ENCODE measurements at places on chromosomes 5 and 9. TPM values are rescaled to one million over a fixed set of nuclear protein-coding genes. Genes with fewer than 3 reads are reported as not detected.

The ADCY2 gene
- total RNA-seq, result not detected

DNA sequence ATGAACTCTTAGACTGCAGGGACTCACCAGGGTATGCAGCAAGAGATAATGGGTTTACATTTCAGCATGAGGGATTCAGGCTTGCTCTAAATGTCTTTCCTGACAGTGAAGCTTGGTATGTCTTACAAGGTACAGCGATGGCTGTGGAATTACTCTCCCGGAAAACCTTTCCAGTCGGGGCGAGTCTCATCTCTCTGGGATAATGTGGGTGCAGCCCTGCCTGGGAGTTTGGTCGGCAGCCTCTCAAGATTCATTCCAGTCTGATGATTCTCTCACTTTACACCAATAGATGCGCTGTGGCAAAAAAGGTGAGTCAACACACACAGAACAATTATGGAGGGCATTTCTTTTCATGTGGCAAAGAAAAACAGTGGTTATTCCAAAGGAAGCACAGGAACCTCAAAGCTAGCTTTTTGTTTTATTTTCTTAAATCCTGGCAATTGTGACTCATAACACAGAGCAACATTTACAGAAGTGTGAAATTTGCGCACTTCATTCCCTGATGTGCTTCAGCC is 190.3 kb downstream of the DCP2 start:
- DNase-seq, result peak; percentile 97

The SOHLH1 gene
- not detected for total RNA-seq

DNA sequence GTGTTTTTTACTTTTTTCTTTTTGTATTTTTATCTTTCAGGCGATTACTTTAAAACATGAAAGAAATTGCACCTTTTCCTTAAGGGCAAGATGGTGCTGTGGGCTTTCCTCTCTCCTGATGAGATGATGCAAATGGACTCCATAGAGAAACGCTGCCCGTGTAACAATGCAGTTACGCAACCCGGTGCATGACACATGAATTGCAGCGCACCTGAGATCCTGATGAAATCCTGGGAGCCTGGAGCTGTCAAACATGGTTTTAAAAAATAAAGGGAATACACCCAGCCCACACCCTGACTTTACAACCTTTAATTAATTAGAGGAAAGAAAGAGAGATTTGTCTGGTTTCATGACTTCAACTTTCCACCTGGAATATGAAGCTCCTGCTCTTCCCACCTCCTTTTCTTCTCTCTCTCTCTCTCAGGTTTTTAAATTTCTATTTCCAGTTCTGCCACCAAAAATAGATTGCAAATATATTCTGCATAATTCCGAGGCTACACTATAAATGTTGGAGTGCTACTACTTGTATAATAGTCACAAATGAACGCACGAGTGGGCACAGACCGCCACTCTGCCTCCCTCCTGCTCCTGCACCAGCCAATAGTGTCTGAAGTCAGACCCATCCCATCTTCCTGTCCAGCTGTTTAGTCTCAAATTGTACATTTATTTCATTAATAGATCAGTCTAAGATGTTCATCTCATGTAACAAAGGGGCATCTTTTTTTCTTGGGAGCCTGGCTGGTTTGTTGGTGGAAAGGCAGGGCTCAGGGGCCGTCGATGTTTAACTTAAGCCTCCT is 179.1 kb downstream of the AUH start:
- DNase-seq, result peak; percentile 96

DNA sequence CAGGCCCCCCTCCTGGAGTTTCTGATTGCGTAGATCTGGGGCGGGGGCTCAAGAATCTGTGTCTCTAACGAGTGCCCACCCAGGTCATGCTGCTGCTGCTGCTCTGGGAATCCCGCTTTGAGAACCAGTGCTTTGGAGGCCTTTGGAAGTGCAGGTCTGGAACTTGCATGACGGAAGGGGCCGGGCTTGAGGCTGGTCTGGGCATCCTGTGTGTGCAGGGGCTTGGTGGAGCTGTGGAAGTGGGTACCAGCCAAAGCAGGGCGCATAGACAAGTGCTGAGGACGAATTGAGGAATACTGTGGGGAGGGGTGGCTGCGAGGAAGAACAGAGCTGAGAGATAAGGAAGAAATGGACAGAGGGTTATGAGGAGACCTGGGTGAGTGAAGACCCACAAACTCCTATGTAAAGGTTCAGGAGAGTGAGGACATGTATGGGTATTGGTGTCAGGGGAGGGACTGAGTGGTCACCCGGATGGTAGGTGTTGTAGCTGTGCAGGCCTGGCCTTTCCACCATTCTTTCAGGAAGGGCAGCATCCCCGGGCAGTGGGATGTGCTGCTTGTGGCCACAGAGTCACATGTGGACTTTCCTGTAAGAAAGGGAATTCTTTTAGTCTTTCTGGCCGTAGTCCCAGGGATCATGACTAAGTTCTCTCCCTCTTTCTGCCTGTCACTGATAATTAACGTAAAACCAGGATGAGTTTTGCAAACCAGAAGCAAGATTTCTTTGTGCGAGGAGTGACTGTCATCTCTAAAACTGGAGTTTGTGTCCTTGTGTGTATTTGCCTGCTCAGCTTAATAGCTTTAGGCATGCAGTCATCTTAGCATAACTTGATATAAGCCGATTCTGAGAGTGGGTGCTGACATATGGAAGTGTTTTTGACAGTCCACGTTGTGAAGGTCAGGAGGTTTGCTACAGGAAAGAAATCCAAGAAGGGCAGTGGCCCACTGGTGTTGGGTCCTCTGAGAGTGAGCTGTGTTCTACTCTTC is 43.3 kb upstream of the TJP2 start:
- DNase-seq, result peak; percentile 82

- no peak for DNase-seq
Observed at GRCh38 chr9:69469136-69469535, 144.1 kb downstream of the ENTREP1 start.

DNA sequence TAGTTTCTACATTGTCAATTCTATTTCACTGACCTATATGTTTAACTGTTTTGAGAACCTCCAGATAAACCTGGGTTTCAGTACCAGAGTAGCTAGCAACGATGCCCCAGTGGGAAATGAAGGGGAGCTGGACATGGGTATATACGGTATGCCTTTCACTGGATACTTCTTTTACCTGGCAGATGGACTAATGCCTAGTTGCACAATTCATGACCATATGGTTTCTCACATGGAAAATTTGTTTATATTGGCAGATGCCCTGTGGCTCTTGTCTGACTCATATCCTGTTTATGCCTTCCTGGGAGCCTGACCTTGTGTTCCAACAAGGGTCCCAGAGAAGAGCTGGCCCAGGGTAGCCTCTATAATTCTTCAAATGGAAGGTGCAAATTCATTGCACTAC is 144.1 kb downstream of the MAT2B start:
- peak; percentile 82 for DNase-seq

The ITK gene
- total RNA-seq, result not detected

DNA sequence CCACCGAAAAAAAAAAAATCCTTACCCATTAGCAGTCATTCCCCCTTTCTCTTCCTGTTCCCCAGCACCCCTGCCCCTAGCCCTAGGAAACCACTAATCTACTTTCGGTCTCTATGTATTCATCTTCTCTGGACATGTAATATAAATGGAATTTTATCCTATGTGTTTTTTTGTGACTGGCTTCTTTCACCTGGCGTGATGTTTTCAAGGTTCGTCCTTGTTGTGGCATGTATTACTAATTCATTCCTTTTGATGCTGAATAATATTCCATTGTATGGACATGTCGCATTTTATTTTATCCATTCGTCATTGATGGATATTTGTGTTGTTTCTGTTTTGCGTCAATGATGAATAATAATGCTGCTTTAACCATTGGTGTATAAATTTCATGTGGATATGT is 42.8 kb upstream of the SH3GL2 start:
- DNase-seq, result peak; percentile 68
